ENCODE measurements at places on chromosomes 2 and 18.

DNA sequence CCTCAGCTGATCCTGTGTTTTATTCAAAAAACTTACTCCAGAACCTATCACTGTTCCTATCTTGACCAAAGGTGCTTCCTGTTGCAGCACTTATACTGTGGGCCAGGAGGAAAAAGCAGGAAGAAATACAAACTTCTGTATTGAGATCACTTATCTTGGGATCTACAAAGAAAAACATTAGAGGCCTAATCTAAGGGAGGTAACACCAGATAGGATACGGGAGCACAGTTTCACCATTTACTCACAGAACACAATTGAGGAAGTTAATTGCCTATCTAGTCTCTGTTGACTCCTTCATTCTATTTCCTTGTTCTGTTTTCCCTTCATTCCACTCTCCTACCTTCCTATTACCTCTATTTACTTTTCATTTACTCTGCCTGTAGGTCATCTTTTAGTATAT is 287.2 kb upstream of the LINC00305 start:
- no peak for DNase-seq

GRCh38 chr2:173282795-173283545 is 71.7 kb upstream of the CDCA7 start:
- no peak for DNase-seq

GRCh38 chr2:208266553-208266893 is 468 bp downstream of the PIKFYVE start:
- DNase-seq = no peak

- DNase-seq = no peak
These were observed 57.6 kb downstream of the CRIM1 start for GRCh38 chr2:36413218-36413617.

DNA sequence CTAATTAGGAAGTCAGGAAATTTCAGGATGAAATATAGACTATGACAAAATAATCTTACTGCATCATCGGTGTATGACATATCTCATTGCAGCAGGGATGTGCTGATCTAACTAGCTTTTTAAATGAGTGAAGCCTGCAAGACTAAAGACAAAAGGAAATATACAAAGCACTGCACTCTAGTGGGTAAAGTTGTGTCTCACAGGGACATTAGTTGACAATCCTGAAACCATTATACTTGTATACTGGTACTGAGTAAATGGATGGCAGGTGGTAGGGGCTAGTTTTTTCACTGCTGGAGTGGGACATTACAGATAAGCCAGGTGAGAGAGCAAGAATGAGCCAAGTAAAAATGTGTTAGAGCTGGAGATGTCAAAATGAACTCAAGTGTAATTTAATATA is 317.5 kb upstream of the RAB6C start:
- DNase-seq = no peak

DNA sequence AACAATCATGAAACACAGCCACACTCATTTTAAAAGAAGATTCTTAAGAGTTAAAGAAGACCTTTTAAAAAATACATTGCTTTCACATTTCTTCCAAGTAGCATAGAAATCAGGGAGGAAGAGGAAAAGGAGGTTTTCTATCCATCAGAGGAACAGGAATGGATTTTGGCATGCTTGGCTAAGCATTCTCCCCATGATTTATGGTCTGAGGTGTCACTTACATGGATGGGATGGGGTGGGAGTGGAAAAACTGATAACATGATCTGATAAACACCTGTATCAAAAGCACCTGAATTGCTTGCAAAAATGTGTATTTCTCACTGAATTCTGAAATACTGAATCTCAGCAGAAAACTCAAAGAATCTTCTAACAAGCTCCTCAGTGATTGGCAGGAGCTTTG is 265.9 kb downstream of the NRXN1 start:
- no peak for DNase-seq

DNA sequence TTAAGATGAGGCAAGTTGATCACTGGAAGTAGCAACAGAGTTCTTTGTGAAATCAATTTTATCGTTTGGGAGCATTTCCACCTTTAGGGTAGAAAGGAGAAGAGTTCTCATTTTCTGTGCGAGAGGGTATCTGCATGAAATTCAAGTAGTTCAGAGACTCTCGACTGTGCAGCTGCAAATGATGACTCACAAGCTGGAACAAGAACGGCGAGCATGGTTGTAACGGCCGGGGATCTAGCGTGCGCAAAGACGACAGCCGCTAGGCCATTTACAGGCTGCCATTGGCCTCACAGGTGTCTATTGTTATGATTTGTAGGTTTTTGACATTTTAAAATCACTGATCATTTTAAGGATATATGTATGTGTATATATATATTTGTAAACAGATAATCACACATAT is 5.2 kb downstream of the KLHL29 start:
- DNase-seq = no peak
